Germinal center (tissue), 1 donor: ENCODE measurements at places on chromosomes 12 and 14.

DNA sequence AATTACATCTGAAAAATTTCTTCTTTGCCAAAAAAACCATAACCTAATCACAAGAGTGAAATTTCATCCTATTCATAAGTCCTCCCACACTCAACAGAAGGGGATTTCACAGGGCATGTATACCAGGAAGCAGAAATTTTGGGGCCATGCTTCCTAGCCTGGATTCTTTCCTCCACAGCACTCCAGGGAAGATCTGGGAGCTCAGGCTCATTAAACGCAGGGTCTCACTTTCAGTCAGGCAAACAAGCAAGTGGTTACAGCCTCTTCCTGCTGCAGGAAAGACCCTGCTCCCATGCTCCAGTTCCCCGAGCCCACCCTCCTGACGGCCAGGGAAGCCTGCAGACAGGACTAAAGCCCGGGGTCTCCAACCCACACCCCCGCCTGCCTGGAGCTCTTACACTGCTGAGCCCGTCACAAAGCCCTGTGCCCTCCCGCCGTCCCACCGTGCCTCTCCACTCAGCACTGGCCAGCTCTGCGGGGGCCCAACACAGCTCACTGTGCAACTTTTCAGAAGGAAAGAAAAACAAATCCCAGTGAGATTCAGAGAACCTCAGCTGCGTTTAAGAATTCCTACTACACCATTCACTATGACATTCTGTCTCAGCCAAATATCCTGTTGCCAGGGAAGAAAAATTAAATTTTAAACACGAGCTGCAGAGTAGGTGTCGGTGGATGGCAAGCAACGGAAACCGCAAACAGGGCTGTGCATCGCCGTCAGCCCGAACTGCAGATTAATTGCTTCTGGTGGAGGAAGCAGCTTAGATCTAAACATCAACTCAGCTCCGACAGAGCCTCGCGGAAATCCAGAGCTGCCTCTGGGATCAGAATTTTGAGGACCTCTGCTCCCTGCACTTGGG is 106.7 kb upstream of the SFSWAP start:
- no peak for DNase-seq

- no peak for DNase-seq
Observed at GRCh38 chr14:20350860-20351259, 7.4 kb downstream of the PARP2 start.

DNA sequence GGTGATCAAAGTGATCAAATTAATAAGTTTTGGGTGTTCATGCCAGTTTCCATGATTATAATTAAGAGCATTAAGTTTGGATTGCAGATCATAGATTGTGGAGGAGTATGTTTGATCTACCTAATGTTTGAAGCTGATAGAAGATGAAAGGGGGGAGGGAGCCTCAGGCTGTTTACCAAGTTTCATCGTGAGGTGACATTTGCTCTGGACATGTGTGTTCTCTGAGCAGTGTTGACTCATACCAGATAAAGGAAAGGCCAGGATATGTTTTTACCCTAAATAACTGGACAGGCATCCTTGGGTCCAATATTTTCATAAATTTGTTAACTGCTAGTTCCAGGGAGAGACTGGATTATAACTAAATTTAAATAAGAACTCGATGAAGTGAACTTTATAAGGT is 3.5 kb upstream of the SEL1L start:
- DNase-seq, result no peak

GRCh38 chr14:29391801-29392200 is 535.8 kb downstream of the PRKD1 start:
- no peak for DNase-seq

DNA sequence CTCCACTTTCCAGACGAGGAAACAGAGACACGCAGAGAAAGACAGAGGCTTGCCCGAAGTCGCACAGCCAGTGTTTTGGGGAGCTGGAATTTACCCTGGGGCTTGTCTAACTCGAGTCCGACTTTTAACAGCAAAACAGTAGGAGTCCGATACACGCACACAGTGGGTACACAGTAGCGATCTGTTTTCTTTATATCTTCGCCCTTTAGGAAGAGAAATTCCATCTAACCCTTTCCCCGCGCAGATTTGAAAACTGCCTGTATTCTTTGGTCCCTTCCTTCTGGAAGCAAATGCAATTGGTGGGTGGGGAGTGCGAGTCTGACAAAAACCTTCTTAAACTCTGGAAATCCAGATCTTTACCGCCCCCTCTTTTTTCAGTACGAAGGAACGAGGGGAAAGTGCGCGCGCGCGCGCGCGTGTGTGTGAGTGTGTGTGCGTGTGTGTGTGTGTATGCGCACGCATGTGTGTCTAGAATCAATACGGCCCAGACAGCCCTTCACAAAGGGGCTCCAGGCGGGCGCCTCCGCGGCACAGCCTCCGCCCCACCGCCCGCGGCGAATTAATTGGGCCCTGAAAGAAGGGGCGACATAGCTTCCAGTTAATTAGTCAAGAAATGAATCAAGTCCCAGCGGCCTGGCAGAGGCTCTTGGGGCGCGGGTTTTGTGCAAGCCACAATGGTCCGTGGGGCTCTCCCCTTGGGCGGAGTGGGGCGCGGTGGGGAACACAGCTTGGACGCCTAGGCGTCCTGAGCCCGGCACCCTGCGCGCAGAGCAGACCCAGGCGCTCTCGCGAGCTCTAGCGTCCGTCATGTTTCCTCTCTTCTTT is 14.0 kb upstream of the TBX3 start:
- DNase-seq, result no peak

- no peak for DNase-seq
Observed at GRCh38 chr14:99699085-99699760, 15.1 kb downstream of the CYP46A1 start.

GRCh38 chr14:78927261-78927660 is 757.1 kb downstream of the NRXN3 start:
- no peak for DNase-seq

GRCh38 chr14:23375527-23376251 is 1.2 kb upstream of the CMTM5 start:
- DNase-seq, result no peak

- DNase-seq, result no peak
Observed at GRCh38 chr14:94021416-94022157, 4.6 kb upstream of the OTUB2 start.

DNA sequence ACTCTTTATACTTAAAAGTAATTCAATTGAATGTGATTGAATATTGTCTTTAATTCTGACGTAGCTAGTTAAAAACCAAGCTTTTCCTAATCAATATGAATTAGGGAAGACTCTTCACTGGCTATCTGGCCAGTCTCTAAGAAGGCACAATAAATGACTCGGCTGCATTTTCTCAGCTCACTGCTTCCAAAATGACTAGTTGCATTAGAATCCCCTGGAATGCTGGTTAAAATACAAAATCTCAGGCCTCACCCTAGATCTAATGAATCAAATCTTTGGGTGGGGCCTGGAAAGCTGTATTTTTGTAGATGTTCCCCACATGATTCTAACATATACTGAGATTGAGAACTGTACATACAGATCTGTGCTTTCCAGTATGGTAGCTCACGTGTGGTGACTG is 242.1 kb downstream of the CHST11 start:
- DNase-seq, result no peak

- no peak for DNase-seq
Observed at GRCh38 chr12:83172866-83173649, 486.4 kb downstream of the TMTC2 start.
